ENCODE measurements at places on chromosomes 7 and 10.

GRCh38 chr10:5634918-5635317, 31.5 kb downstream of the ASB13 start:
- DNase-seq = no peak

GRCh38 chr7:142835487-142835886, 19.4 kb upstream of the EPHB6 start:
- DNase-seq = no peak

DNA sequence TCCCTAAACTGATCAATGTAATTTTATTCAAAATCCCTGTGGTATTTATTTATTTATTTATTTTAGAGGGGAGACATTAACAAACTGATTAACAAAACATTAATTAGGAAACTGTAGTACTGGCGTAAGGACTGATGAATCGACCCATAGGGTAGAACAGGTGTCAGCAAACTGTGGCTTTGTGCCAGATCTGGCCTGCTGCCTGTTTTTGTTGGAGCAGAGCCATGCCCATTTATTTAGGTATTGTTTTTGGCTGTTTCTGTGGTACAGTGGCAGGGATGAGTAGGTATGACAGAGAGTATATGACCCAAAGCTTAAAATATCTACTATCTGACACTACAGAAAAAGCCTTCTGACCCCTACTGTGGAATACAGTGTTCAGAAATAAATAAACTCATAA, 332.5 kb upstream of the ETV1 start:
- DNase-seq = no peak

DNA sequence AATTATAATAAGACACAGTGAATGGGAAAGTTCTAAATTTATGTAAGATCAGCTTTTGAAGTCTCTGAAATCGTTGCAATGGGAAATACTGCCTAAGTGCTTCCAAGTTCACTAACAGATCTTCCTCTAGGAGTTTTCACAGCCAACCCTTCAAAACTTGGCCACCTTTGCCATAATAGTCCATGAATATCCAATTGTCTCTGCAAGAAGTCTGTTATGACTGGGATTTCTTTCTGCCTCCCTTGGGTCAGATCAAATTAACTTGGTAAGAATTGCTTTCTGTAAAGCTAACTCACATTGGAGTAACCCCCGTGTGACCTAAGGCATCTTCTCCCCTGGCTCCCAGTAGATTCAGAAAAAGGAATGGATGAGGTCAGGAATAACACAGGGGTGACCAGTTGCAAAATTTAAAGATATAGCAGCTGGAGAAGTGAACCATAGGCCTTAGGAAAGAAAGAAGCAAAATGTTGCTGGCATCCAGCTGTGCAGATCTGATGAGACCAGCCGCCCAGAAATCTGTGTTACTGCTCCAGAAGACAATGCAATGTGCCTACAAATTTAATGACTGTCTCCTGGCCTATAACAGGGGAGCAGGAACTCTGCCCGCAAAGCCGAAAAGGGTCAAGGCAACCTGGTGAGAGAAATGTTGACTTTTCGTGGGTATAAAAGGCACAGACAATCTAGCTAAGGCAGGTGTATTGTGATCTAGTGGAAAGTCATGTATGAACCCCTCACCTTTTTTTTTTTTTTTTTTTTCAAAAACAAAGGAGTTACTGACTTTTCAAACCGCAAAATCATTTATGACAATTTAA, 7.5 kb upstream of the OPTN start:
- DNase-seq = no peak

DNA sequence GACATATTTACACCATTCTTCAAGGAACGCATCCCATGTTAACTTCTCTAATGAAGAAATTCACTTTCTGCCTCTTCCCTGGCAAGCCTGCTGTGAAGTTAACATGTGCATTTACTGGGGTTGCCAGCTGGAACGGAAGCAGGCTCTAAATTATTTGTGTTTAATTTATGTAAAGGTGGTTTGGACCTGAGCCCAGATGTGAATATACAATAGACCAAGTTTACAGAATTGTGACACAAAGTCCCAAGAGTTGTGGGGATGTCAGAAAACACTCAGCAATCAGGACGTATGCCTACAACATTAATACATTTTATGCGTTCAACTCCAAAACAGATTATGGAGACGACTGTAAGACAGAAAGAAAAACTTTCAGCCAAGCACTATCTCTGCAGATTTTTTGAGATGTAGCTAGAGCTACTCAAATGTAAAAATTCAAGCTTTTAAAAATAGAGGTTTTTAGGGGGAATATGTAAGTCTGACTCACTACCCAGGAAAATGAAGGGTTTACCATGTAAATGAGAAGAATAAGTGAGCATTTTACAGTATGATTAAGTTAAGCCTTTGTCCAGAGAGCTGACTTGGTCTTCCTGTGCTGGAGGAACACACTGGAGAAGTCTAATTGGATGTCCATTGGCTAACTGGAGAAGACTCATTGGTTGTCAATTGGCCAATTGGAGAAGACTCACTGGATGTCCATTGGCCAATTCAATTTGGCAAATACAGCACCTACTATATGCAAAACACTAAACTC, 19.5 kb downstream of the NRP1 start:
- DNase-seq = no peak

Data from stimulated activated CD8-positive, alpha-beta memory T cell treated with anti-CD3 and anti-CD28 coated beads, Interleukin-7, amount 100 ng/mL, for 1 hour (primary cell).